Activated T-helper 2 cell treated with anti-CD3 and anti-CD28 coated beads, Interferon-gamma antibody, Interleukin-2, Interleukin-4, amounts not matched to agents 10 μg/mL and 5 μg/mL and 100 μg/mL, durations not matched to agents 14 hours and 24 hours and 36 hours (primary cell): ENCODE measurements at places on chromosomes 1 and 21.

DNA sequence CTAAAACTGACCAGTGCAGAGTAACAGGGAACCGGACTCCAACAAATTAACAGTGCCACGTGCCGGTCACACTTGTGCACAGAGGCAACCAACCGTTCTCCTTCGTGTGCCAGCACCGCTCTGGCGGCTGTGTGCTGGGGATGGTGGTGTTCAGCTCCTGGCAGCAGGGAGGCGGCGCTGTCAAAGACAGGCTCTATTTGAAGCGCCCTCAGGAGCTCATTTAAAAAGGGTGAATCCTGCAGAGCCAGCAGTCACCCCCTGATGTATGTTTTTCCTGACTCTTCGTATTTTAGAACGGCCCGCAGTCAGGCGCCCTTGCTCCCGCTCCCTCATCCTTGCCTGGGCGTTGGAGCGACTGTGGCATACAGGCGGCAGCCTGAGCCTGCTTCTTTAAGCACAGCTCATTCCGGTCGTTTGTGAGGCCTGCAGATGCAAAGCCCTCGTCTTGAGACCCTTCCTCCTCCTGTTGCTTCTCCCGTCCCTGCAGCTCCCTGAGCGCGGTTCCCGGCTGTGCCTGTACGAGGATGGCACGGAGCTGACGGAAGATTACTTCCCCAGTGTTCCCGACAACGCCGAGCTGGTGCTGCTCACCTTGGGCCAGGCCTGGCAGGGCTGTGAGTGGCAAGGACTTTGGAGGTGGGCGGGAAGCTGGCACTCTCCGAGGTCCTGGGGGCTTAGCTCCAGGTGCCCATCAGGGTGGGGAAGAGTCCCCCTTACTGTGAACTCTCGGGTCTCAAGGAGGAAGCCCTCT lies 1.1 kb downstream of the DFFB start:
- no peak for DNase-seq

DNA sequence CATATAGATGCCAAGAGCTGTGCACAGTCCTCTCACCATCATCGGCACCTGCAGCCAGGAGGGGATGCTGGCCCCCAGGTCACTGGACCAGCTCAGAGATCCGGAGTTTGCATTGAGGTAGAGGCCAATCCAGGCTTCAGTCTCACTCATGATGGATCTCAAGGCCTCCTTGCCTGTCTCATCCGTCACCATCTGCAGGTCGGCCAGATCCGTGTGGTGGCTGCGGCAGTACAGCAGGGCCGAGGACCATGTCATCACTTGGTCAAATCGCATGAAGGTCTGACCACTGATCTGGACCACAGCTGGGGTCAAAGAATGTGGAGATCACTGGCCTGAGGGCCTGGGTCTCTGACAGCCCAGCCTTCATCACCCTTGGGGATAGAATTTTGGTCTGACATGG lies 6.6 kb downstream of the CLEC20A start:
- DNase-seq: no peak

DNA sequence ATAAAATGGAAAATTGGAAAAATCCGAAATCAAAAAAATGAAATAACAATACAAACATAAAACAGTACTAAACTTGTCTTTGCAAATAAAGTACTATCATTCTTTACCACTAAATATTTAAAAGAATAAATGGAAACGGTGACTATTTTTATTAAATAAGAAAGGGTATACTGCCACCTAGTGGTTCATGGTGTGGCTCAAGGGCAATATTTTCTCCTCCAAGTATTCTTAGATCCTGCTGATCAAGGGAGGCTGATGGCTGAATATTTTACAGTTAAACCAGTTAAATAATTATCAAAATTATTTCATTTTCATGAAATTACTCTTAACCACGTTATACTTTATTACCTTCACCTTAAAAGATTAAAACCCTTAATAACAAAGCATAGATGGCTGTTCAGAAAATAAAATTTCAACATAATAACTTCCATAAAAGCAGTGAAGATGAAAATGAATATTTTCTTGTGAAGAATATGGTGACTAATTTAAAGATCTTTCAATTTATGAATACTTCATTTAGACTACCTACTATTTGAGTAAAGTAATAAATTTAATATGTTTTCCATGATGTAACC lies 1793.9 kb downstream of the NCAM2 start:
- no peak for DNase-seq

- no peak for DNase-seq
Observed at GRCh38 chr1:150555971-150556865, 7.0 kb downstream of the ADAMTSL4 start.

GRCh38 chr21:39763272-39763970 lies 18.4 kb downstream of the IGSF5 start:
- DNase-seq: no peak

DNA sequence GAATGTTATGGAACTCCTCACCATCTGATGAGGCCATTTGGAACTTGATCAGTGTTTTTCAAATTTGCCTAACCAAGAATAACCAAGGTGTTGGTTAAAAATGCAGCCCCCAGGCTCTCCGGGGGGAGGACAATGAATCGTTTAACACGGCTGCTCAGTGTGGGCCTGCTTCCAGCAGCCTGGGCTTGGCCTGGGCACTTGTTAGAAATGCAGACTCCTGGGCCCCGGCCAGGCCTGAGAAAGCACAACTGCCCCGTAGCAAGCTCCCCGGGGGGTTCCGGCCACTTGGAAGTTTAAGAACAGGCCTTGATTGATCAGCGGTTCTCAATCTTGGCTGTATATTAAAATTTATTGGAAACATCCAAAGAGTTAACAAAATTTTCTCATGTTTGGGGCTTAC lies 22.8 kb upstream of the C2CD2 start:
- no peak for DNase-seq

DNA sequence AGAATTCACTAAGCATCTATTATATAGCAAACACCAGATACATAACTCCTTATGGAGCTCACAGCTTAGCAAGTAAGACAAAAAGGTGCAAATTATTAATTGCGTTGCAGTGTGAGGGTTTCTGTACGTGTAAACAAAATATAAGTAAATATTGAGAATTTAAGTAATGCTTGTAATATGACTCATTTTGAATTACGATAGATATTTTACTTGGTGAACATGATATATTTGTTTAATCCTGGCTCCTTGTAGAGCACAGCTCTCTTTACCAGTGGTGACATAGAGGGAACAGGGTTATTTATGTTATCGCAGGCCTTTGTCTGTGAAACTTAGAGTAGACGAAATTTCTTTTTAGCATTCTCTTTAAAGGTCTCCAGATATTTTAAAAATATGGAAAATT lies 36.4 kb downstream of the LYPLAL1 start:
- no peak for DNase-seq

GRCh38 chr1:154714638-154715037 lies 106.7 kb upstream of the ADAR start:
- DNase-seq: no peak

DNA sequence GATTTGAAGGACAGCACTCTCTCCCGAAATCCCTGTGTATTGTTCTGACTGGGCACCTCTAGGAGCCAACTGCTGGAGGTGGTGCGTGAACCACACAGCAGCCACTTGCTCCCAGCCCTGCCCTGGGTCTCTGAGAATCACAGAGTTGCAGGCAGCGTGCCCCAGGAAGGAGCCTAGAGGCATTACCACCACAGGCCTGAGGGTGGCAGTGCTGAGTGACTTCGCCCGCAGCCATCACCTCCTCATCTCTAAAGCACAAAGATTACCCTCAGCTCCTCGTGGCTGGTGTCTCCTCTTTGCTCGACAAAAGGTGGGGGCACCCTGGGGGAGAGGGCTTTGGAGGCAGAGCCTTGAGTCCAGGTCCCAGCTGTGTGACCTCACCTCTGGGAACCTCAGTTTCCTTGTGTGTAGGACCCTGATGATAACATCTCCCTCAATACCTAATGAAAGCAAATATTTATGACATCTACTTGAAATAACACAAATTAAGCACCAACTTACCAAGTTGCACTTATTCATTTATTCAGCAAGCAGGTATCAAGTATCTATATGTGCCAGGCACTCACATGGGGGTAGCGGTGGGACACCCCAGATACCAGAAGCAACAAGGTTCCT lies 86.3 kb downstream of the VWA5B1 start:
- DNase-seq: peak; percentile 33

DNA sequence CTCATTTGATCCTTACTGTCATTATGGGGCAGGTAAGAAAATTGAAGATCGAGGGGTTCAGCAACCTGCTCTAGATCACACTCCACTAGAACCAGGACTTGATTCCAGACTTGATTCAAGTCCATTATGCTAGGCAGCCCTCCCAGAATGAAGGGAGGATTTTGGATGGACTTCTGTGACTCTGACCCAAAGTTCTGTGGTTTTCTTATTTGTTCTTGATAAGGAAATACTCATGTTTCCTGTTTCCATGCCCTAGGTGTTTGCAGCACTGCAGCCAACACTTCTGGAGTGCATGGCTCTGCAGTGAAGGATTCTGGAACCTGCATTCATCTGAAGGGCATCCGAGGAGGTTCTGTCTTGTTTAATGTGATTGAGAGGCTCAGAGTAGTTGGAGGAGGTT lies 140.0 kb downstream of the FCRL5 start:
- no peak for DNase-seq

- no peak for DNase-seq
Observed at GRCh38 chr1:150876119-150876454, 312 bp downstream of the ARNT start.

- peak; percentile 47 for DNase-seq
Observed at GRCh38 chr1:7549277-7550161, 221.6 kb upstream of the VAMP3 start.

DNA sequence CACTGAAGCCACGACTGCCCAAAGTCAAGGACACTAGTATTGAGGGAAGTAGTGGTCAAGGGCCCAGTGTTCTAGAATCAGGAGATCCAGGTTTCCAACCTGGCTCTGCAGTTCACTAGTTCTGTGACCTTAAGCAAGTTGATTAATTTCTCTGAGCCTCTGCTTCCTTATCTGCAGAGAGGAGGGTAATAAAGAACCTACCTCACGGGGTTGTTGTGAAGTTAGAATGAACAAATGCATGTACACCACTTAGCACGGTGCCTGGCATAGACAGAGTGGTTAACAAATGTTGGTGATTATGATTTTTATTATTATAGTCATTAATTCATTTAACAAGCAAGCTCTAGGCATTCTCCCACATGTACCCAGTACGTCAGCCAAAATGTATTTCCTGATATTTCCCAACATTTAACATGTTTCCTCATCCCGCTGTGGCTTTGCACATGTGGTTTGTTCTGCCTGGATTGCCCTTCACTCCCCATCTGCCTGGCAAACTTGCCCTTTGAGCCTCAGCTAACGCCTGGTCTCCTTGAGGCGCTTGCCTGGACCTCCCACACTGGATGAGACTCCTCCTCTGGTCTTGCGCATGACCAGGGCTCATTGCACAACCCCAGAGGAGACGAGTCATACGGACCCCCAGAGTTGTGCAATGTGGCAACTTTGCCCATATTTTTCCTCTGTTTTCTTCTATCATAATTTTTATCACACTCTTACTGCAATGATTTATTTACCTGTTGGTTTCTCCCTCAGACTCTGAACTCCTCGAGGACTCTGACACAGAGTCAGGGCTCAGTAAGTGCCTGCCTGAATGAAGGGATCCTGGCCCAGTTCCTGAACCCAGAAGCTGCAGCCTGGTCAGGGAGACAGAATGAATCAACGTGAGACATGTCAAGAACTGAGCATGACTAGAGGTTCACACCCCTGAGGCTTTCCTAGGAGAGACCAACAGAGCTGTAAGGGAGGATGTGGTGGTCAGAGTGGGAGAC lies 20.7 kb upstream of the MFSD2A start:
- DNase-seq: no peak

- no peak for DNase-seq
Observed at GRCh38 chr1:18693256-18694098, 62.8 kb downstream of the PAX7 start.

DNA sequence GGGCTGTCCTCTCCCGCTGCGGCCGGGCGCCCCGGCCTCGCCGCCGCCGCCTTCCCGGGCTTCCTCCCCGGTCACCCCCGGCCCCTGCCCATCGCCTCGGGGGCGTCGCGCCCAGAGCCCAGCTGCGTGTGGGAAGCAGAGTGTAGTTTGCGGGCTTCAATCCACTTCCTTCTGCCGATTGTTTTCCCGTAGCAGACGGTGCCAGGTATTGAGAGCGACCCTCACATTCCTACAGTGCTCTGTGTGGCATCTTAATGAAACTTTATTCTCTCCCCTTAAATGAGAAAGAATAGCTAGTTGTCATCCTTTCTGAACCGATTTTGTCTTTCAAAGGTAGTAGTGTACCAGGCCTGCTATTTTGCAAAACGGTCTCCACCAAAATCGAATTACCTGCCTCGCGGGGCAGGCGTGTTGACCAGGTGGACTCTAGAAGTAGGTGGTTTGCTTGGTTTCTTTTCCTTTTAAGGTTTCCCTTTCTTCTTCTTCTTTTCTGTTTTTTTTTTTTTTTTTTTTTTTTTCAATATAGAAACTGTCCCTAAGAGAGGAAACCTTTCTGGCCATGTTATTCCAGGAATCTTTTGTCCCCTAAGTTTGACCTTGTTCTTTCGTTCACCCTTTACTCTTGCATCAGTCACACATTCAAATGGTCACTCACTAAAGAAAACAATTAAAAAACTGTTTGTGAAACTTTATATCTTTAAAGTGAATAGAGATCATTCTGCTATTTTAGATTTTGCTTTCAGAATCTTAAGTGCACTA lies 881 bp downstream of the USP25 start:
- DNase-seq: no peak

DNA sequence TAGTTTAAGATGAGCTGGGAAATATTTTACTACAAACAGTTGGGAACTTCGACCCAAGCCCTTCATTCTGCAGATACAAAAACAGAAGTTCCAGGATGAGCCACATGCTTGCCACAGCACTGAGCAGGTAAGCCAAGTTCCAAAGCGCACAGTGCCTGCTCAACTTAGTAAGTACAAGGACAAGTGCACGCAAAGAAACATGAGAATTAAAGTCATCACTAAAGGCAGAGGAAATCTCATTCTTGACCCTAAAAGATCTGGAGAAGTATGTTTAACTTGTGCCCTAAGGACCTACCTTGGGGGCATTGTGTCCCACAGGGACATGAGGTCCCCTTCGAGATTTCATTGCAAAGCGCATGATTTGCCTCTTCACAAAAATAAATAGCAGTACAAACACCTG lies 1.2 kb upstream of the UBAP2L start:
- no peak for DNase-seq

GRCh38 chr1:92957030-92957734 lies 4.1 kb downstream of the DIPK1A start:
- DNase-seq: no peak
